ENCODE measurements at places on chromosomes 2 and 18.

GRCh38 chr2:118837067-118837466, 10.4 kb downstream of the EN1 start:
- DNase-seq: no peak

GRCh38 chr2:11161747-11162146, 6.5 kb downstream of the SLC66A3 start:
- no peak for DNase-seq

DNA sequence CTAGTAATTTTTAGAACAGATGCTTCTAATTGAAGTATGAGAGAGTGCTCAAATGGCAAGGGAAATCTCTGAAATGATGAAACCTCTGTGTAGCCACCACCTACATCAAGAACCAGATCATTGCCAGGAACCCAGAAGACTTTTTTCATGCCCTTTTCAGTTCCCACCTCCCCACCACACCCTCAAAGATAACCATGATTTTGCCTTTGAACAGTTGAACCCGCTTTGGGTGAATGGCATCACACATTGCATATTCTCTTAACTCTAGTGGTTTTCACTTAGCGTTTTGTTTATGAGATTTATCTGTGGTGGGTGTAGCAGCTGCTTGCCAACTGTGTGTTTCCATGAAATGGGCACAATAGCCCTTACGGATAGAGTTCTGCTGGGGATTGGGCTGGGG, 142.9 kb upstream of the HDAC4 start:
- DNase-seq: no peak

- no peak for DNase-seq
Measured at GRCh38 chr18:76581261-76581660, 86.2 kb upstream of the ZNF516 start.

GRCh38 chr2:21567395-21567794, 443.6 kb downstream of the TDRD15 start:
- no peak for DNase-seq

- DNase-seq: no peak
Measured at GRCh38 chr2:229387866-229388265, 116.8 kb upstream of the PID1 start.

GRCh38 chr2:69576880-69577279, 66.7 kb downstream of the AAK1 start:
- no peak for DNase-seq

DNA sequence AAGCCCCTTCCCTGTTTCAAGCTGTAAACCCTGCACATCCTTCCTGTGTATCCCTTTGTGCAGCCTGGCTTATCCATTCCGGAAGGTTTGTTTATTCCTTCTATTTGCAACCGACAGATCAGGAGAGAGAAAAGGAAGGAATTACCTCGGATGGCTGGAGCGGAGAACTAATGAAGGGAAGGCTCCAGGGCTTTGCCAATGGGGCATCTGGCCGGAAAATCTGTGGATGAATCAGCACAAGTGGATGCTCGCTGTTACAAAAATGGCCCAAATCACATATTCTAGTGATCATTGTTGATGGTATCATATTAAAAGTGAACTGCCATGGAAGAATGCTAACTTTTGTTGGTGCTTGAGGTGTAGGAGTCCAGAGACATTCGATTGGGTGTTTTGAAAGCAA, 97.1 kb downstream of the AQP4 start:
- no peak for DNase-seq

GRCh38 chr2:18346874-18347273, 213.6 kb downstream of the RDH14 start:
- no peak for DNase-seq

DNA sequence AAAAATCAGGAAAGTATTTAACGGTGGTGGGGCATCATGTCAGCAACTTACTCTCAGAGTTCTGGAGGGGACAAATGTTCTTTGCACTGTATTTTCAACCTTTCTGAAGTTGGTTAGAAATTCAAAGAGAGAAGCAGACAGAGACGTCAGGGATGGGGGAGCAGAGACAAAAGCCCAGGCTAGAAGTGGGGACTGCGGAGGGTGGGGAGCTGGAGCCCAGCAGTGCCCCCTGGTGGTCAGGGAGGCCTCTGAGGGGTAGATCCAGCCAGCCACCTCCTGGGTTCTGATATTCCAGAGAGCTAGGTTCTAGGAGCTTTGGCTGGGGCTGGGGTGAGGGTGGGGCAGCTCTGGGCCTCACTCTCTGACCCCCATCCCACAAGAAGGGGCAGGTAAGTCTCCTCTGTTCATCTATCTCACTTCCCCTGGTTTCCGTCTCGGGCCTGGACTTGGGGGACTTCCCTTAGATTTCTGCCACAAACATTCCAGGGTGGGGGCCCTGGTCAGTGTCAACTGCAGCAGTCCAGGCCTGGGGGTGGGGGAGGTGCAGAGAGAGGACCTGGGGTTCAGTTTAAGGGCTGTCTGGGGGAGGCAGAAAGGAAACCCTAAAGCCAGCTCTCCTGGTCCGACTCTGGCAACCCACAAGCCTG, 8.9 kb downstream of the TNS1 start:
- DNase-seq: peak; percentile 28

- no peak for DNase-seq
Measured at GRCh38 chr2:170076189-170076588, 101.8 kb upstream of the MYO3B start.

- no peak for DNase-seq
Measured at GRCh38 chr2:195645413-195645812, 11.6 kb upstream of the SLC39A10 start.

- peak; percentile 62 for DNase-seq
Measured at GRCh38 chr2:63424329-63425078, 163.8 kb downstream of the WDPCP start.

DNA sequence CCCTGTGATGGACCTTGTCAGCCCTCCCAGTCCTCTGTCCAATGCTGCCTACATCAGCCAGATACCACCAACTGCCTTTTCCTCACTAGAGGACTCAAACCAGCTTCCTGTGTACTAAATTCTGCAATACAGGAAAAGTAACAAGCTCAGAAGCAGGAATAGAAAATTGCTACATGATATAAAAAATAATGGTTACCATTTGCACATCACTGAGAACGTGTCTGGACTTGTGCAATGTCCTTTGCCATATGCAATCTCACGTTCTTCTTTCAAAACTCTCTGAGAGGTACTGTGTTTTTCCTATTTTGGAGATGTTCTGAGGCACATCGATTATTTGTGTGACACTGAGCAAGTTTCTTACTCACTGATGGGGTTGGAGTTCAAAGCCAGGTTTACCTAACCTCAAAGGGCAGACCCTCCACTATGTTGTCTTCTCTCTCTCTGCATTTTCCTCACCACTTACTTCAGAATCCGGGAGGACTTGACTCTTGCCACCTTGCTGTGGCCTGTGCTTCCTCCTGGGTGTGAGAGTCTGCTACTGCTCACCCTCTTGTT, 12.1 kb downstream of the UPP2 start:
- DNase-seq: no peak

- DNase-seq: no peak
Measured at GRCh38 chr2:197993830-197994229, 189.4 kb downstream of the PLCL1 start.

DNA sequence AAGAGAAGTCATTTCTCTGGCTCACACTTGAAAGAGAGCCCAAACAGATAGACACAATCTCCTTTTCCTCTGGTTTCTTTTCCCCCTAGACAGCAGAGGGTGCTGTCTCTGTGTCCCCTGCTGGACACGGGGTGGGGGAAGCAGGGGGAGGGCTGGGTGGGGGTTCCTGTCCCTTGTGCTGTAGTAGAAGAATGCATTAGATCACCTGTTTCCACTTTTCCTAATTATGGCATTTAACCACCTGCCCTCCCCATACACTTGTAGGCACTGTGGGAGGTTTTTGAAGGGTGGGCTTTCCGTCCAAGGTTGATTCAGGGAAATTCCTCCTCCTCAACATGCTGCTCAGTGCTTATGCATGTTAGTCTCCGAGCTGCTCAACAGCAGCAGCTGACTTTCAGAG, 206.2 kb upstream of the EPAS1 start:
- DNase-seq: no peak

GRCh38 chr2:169160926-169161481, 91.6 kb downstream of the DHRS9 start:
- no peak for DNase-seq

DNA sequence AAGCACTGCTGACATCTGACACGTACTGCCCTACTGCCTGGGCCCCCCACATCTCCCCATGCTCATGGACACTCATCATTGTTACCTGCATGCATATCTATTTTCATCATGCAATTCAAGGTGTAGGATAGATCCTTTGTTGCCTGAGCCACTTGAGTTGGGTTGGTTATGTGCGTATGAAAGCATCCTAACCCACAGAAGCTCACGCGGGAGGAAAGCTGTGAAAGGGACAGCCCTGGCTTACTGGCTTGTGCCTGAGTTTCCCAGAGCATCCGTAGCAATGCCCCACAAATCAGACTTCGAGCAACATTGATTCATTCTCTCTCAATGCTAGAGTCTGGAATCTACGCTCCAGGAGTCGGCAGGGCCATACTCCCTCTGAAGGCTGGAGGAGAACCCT, 285.5 kb downstream of the PHLPP1 start:
- no peak for DNase-seq

DNA sequence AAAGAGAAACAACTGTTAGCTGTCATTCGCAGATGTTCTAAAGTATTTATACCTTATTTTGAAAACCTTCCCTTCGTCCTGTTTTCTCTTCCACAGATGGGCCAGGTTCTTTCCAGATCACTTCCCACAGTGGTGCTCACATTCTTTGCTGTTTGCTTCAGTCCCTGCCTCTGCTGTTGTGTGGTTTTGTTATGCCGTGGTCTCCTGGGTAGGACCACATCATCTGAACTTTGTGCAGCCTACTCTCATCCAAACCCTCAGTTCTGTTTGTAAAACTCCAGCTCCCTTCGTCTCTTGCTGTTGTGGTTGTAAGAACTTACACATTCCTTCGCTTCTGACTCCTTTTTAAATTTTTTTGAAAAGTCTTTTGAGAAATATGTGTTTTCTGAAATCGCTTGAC, 38.1 kb downstream of the ZNF236 start:
- no peak for DNase-seq

GRCh38 chr2:20429528-20429927, 17.3 kb upstream of the RHOB start:
- no peak for DNase-seq

GRCh38 chr2:182228073-182228473, 198.8 kb downstream of the PDE1A start:
- no peak for DNase-seq

DNA sequence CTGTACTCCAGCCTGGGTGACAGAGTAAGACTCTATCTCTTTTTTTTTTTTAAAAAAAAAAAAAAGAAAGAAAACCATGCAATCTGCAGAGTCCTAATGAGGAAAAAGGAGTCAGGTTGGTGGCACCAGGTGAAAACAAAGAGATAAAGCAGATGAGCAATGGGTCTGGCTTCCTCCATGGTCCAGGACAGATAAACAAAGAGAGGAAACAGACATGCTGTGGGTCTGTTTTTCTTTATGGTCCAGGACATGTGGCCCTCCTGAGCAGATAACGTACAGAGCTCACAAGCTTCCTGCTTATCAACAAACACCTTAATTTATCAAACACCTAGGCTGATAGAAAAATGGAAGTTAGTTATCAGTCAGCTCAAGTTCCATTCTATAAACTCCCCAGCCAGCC, 24.4 kb upstream of the TUBB6 start:
- DNase-seq: no peak

DNA sequence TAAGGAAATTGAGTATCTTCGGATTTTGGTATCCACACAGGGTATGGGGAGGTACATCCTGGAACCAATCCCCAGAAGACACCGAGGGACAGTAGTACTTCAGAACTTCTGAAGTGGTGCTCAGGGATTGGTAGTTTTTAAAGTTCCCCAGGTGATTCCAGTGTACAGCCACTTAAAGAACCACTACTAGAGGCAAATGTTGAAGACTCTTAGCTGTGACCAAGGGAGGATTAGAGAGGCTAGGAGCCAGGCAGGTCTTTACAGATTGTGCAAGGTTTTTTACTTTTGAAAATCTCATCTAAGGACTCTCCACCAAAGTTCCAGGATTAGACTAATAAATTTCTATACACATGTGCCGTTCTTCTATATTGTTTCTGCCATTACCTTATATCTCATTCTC, 52.9 kb upstream of the GLS start:
- DNase-seq: no peak

GRCh38 chr18:26416652-26417150, 131.7 kb downstream of the KCTD1 start:
- DNase-seq: no peak

GRCh38 chr2:26717362-26717761, 24.8 kb downstream of the KCNK3 start:
- DNase-seq: no peak
